ENCODE measurements at places on chromosomes 1 and 21.

DNA sequence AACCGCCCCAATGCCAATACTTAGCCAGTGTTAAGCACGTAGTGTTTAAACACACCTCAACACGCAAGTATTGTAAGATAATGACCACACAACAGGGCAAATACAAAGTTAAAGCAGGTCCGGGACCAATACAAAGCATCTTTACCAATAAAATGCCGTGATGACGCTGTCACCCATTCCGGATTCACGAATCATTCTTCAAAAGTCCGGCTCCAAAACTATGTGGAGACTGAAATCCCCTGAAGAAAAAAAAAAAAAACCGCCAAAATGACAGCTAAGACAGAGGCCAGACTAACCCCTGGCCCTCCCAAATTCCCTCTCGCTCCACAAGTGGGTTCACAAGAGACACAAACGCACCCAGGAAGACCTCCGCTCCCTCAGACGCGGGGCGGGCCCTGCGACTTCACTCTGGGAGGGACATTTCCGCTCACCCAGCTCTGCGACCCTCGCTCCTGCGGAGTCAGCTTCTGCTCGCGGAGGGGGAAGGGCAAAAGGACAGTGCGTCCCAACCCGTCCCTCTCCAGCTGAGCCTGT lies 625 bp upstream of the DARS2 start:
- DNase-seq, result peak; percentile 7

- no peak for DNase-seq
Measured at GRCh38 chr1:23978805-23979204, 1.3 kb downstream of the SRSF10 start.

DNA sequence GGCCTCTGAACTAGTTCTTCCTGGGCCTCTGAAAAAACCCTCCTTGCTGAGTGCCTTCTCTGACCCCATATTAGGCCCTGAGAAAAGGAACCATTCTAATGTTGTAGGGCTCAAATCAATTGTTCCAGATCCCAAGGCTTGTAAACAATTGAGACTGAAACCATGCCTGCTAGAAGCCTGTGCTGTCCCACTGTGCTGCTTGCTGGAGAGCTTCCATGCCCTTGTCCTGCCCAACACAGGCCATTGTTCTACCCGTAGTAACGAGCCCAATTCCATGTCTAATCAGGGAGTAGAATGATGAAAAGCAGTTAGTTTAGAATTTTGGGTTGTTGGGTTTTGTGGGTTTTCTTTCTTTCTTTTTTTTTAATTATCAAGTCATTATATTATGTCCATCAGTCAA lies 47.4 kb downstream of the ZNF281 start:
- no peak for DNase-seq

- DNase-seq, result no peak
Measured at GRCh38 chr1:38235705-38236104, 189.1 kb upstream of the POU3F1 start.

GRCh38 chr1:8090241-8090702 lies 64.2 kb upstream of the ERRFI1 start:
- peak; percentile 95 for DNase-seq

- DNase-seq, result peak; percentile 68
Measured at GRCh38 chr1:227999056-227999930, 7.5 kb upstream of the WNT3A start.

GRCh38 chr1:109397581-109398342 lies at the start of gene SORT1:
Gene SORT1 (minus strand): TSS chr1:109397918. CDS start chr1:109397892, 26 bp downstream.
- peak; percentile 60 for DNase-seq

GRCh38 chr1:17289721-17290120 lies 18.3 kb upstream of the PADI4 start:
- DNase-seq, result no peak

- DNase-seq, result no peak
Measured at GRCh38 chr1:55447488-55447887, 232.3 kb upstream of the USP24 start.

DNA sequence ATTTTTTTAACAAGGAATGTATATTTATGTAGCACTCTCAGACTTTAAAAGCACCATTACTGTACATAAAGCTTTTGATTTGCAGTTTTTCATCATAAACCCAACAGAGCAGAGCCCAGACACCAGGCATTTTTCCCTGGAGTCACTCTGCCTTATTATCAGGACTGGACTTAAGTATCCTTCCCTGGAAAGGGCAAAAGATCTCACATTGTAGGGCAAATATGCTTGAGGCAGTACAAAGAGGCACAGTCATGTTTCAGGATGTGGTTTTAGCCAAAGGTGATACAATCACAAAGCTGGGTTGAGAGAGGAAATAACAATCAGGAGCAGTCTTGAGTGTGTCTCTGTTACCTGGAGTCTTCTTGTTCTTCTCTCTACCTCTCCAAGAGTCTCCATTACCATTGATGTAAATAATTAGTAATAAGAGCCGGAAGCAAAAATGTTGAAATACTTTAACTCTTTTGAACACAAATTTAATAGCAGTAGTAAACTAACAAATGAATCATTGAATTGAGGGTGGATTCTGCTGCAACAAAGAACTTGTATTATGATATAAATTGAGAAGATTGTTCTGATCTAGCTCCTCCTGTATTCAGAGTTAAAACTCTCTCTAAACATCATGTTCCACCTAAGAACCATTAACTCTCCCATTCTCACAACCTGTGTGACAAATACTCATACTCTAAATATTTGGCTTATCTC lies 160.5 kb downstream of the LTN1 start:
- peak; percentile 4 for DNase-seq

- DNase-seq, result no peak
Measured at GRCh38 chr21:15249285-15249993, 184.6 kb upstream of the NRIP1 start.

- no peak for DNase-seq
Measured at GRCh38 chr1:10608690-10609089, 133.9 kb downstream of the PEX14 start.

DNA sequence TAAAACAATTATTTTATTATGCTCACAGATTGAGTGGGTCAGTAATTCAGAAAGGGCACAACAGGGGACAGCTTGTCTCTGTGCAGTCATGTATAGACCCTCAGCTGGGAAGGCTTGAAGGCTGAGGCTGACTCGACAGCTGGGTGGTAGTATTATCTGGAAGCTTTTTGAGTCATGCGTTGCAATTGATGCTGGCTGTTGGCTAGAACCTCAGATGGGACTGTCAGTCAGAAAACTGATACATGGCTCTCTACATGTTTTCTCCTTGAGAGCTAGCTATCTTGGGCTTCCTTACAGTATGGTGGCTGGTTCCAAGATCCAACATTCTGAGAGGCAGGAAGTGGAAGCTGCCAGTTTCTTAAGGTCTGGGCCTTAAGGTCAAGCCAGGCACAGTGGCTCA lies 61.5 kb upstream of the SELENON start:
- DNase-seq, result no peak

DNA sequence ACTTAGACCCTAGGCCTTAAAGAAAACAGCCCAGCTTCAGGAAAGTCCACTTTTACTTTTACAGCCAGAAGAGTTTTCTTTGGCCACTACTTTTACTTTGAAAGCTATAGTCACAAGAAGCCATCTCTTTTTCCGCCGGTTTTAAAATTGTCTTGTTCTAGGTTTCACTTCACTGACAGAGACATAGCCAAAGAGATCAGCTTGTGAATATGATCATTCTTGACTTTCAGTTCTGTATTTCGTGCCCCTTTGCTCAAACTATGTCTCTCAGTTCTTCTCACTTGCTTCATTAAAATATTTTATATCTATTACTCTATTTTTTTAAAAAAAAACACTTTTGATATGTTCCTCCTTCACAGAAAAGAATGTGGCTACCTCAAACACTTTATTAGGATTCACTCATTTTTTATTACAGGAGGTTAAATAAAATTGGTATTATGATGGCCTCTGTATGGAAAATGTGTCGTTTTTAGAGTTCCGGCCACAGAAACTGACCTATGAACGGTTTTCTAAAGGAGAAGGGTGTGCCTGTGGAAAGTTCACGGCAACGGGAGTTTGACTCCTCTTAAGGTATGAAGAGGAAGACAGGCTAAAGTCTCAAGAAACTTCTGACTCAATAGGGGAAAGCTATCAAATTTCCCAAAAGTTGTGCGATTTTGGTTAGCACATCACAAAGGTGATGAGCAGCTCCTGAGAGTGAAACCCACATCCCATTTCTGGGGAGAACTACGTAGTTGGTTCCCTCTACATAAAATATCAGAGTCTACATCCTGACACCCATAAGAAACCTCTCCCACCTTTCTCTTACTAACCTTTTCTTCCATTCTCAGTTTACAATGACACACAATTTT lies 1.2 kb downstream of the MCOLN2 start:
- no peak for DNase-seq

- DNase-seq, result no peak
Measured at GRCh38 chr21:28257276-28257675, 735.4 kb downstream of the LTN1 start.

- no peak for DNase-seq
Measured at GRCh38 chr1:46171871-46172270, 3.0 kb upstream of the TSPAN1 start.

DNA sequence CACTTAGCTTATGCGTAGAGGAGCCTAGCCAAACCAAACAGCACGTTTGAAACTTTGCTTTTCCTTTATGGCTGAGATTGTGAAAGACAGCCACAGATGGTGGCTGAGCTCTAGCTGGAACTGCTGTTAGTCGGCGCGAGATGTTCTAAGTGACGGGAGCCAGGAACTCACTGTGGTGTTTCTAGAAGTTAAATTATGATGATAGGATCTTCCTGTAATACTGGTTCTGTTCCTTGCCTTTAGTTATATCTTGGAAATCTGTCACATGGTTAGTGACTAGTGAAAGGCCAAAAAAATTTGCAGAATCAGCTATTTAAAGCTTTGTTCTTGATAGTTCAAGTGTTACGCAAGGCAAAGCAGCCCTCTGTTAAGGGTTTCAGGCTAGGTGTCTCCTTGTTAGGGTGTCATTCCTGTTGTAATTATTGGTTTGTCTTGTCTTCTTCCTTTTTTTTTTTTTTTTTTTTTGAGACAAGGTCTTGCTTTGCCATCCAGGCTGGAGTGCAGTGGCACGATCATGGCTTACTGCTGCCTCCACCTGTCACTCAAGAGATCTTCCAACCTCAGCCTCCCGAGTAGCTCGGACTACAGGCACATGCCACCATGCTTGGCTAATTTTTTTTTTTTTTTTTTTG lies 22.6 kb downstream of the AK4 start:
- no peak for DNase-seq

- DNase-seq, result peak; percentile 66
Measured at GRCh38 chr1:115771847-115772457, 3.4 kb upstream of the CASQ2 start.

GRCh38 chr1:230109895-230110667 lies 43.0 kb downstream of the GALNT2 start:
- no peak for DNase-seq

DNA sequence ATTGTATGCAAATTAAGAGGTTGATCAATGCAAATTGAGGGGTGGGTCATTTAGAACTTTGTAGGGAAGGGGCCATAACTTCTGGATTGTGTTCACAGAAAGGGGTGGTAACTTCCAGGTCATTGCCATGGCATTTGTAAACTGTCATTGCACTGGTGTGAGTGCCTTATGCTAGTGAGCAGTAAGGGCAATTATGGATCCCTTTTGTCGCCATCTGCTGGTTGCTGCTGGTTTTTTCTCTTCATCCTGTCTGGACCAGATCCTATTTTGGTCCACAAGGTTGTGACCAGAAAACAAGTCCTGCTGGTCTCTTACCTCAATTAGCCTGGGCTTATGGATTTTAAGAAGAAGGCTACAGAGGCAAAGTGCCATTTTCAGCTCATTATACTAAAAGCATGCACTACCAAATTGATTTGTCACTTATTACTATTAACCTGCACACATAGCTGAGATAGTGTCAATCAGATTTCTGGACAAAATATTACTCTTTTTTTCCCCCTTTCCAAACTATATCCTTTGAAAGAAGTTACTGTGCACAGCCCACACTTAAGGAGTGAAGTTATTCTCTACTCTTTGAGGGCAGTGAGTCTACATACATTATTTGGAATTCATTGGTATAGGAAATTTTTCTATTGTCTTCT lies 196.2 kb downstream of the ZC3H11B start:
- DNase-seq, result peak; percentile 52

- DNase-seq, result no peak
Measured at GRCh38 chr1:59752556-59753414, 62.0 kb upstream of the HOOK1 start.

- no peak for DNase-seq
Measured at GRCh38 chr1:209594440-209594839, 10.9 kb downstream of the CAMK1G start.

DNA sequence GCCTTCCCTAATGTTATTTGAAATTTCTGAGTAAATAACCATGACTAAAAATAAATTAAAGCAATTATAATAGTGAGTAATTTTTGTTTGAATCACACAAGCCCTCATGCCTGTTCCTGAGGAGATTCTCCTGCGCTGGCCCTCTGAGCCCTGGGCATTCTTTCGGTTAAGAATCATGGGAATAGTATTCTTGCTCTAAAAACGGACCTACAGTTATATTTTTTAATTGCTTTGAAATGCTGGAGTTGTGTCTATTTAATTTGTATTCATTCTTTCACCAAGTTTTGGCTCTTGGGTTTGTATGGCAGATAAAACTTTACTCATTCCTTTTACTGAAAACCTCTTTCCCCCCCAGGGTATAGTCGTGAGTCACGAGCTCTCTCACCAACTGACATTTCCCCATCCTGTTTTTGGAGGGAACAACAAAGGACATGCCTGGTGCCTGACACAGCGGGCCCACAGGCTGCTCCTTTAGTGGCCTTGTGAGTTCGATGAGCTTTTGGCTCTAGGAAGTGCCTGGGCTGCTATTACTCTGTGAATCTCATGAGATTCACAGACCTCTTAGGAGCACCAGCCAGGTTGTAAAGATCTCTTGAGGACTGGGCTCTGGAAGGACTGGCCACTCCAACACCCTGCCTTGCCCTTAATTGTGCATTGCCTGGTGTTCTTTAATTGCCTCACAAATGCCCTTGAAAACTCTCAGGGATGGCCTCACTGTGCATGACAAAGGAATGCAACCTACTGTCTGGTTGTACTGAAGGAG lies 58.6 kb downstream of the DDR2 start:
- DNase-seq, result peak; percentile 90

- DNase-seq, result no peak
Measured at GRCh38 chr1:111980686-111981085, 8.8 kb downstream of the KCND3 start.

DNA sequence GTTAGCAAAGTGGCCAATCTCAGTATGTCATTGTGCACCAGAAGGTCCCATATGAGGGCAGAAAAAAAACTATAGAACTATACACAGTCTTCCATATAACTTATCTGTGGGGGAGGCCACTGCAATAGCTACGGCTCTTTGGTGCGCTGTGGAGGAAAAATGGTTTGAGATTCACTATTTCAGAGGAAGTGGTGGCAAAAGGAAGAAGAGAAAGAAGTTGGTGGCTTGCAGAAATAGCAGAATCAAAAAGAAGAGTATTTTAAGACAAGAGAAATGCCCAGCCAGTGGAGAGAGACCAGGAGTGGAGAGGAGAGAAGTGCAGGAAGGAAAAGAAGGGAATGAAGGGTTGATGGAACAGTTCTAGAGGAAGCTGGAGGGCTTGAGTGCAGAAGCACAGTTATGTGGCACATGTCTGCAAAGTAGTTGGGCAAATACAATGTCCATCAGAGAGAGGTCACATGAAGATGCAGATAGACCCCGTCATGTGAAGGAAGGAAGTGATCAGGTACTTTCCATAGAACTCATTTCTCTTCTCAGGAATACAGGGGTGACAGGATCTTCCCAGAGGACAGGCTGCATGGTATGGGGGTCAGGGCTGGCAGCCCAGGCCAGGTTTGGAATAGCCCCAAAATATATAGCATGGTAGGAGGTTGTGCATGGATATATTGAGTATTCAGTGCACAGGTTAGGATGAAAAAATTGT lies 64.6 kb downstream of the RUNX1 start:
- DNase-seq, result no peak

- DNase-seq, result no peak
Measured at GRCh38 chr1:232296461-232296860, 333.5 kb downstream of the SIPA1L2 start.

GRCh38 chr1:113453771-113454083 lies 63.4 kb downstream of the MAGI3 start:
- no peak for DNase-seq

Data from kidney capillary endothelial cell (primary cell).